ENCODE measurements at places on chromosomes 2 and 18. TPM values are rescaled to one million over a fixed set of nuclear protein-coding genes. Genes with fewer than 3 reads are reported as not detected.

Gene RGPD8
- total RNA-seq = 4.2 TPM

Gene SERPINB3
- not detected for total RNA-seq

Gene CYP26B1
- not detected for total RNA-seq

Gene CXCR2
- 0.20 TPM for total RNA-seq

Gene C1GALT1C1L
- not detected for total RNA-seq

Gene LYPD6
- total RNA-seq = not detected

Measured in activated CD4-positive, alpha-beta T cell treated with anti-CD3 and anti-CD28 coated beads, Interleukin-2, amount 10 ng/mL, durations not matched to agents 7 days and 5 days (primary cell).